ENCODE measurements at places on chromosomes 2 and 18.

DNA sequence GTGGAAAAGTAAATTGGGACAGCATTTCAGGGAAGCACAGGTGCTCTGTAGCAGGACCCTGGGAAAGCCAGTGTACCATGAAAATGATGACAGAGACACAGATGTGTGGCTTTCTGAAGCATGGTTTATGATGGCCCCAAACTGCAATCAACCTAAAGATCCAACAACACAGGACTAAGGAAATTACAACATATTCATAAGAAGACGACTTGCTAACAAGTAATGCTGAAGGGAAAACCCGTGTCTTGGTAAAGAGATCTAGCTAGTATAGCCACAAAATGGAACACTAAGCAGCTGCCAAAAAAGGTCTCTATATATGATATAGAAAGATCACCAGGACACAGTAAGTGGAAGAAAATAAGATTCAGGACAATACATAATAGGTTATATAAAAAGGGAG lies 53.2 kb downstream of the UXS1 start:
- DNase-seq, result no peak

GRCh38 chr2:64165706-64166105 lies 21.5 kb upstream of the PELI1 start:
- no peak for DNase-seq

- no peak for DNase-seq
Measured at GRCh38 chr2:196187898-196188458, 16.6 kb upstream of the STK17B start.

DNA sequence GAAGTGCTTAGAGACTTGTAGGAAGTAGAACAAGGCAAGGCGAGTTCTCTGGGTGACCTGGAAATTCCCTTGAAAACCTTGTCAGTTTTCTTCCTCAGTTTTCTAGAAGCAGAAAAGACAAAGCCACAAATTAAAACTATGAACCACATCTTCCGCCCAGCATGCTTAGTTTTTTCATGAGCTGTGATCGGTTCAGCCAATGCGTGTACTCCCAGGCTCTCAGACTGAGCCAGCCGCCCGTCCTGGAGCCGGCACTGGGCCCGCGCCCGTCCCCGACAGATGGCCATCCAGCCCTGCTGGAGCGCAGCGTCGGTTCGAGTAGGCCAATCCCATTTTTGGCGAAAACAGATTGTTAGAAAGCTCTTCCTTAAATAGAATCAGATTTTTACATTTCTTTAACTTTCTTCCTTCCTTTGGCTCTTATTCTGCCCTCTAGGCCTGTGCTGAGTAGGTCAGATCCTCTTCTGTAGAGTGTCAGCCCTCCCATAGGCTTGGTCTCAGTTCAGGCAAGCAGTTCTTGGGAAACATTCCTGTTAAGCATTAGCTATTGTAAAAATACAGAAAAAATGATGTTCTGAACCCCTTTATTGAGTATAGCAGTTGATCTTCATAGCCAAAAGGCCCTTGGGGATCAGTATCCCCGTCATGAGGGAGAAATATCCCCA lies 112.5 kb downstream of the NCK2 start:
- no peak for DNase-seq

- no peak for DNase-seq
Measured at GRCh38 chr18:51100385-51101120, 70.5 kb downstream of the SMAD4 start.

DNA sequence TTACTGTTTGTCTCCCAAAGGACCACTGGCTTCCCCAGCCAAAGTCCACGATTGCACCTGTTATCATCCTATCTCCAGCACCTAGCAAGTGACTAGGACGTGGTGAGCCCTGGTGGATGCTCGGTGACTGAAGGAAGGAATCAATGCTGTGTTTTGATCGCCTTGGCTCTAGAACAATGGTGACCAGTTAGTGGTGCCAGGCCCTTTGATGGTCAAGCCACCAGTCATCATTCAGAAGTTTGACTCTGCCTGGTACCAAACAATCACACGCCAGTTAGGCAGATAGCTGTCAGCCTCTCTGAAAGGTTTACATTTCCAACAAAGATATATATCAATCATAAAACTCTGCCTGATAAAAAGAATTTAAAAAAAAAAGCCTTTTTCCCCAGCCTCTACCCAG lies 244.1 kb downstream of the SH3BP4 start:
- DNase-seq, result no peak

DNA sequence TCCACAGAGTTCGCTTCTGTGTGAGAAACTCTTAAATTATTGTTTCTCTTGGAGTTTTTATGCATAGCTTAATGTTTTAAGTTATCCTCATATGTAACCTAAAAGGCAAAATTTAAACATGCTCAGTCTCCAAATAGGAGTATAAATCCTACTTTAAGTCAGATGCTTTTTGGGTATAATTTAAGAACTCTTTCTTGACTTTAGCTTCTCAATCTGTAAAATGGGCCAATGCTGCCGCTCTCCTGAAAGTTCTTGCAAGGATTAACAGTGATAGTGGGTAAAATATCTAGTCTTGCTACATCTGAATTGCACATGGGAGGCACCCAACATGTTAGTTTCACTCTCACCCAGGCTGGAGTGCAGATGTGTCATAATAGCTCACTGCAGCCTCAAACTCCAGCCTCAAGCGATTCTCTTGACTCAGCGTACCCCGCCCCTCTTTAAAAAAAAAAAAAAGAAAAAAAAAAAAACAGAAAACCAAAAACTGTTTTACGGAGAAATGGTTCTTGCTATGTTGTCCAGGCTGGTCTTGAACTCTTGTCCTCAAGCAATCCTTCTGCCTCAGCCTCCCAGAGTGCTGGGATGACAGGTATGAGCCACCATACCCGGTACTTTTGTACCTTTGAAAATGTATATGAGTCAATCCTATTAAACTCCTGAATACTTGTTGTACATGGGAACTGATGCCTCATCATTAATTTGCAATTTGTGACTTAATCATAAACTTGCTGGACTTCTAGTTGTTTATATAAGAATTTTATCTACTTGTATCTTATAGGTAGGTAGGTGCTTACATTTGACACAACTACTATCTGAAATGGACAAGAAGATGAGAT lies 1.8 kb downstream of the FBXO48 start:
- no peak for DNase-seq

- DNase-seq, result peak; percentile 16
Measured at GRCh38 chr2:127400897-127401756, 13.4 kb upstream of the MAP3K2 start.

DNA sequence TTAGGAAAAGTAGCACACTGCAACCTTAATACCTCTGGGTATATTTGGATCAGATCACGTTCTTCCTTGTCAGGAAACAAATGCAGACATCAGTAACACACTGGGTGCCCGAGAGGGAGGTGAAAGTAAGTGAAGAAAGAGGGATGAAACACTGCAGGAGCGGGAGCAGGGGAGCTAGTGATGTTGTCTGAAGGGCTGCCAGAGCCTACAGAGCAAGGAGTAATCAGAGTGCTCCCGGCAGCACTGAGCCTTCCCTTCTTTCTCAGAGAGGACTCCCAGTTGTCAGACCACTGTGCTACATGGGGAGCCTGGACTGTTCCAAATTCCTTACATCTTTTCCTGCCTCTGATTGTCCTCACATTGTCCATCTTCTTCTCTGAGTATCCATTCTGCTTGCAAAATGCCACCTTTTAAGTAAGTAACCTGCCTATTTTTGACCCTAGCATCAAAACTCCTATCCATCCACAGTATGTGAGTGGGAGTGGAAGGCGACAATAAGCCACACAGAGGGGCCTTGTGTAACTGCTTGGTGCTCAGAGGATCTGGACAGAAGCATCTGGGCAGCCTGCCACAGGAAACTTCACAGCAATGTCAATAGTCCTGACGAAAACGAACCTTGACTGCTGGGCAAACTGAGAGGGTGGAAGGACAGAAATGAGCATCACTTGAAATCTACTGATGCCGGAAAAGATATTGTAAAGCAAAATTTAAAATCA lies 10.8 kb upstream of the NAB1 start:
- no peak for DNase-seq

DNA sequence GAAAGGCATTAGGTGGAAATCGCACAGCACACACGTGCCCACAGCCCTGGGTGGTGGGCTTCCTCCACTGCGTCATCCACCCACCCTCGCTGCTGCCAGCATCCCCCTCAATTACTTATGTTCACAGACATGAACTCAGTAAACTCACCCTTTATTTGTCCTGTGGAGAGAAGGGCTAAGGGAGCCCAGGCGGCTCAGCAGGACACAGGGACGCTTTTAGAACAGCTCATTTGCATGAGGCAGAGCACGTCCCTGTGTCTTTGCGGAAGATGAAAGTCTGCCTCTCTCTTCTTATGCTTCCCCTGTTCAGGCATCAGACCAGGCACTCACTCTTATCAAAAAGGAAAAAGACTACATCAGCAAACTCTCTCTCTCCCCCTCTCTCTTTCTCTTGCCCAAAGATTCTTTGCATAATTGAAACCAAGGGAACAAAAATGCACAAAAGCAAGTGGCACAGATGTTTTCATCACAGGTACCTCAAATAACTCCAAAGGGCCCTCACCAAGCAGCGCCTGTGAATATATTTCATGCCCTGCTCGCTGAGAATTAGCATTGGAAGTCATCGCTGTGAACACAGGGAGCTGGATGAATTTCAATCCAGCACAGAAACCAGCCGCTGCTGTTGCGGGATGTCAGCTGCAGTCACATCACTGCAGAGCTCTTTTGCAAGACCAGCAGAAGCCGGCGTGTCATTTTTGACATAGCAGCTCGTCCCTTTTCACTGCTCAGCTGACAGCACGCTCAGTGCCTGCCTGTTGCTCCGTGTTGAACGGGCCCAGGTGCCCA lies 376.3 kb upstream of the MYT1L start:
- DNase-seq, result no peak

DNA sequence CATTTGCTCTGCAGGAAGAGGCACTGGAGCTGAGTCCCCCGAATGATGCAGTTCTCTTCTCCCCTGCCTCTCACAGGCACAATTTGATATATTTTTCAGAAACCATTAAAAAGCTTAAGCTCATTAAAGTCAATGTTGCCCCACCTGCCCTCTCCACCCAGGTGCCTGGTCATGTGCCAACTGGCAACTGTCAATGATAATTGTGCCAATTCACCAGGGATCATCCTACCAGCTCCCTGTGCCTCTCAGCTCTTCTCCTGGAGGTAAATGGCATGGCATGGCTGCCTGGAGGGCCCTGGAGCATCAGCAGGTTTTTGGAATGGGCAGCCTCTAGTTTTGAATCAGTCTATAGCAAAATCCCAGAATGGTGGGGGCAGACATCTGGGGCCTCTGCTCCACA lies 279.6 kb upstream of the ID2 start:
- DNase-seq, result no peak

Measured in cortex of kidney (tissue), 1 donor.